ENCODE measurements at places on chromosomes 16 and 17.
A peak's percentile ranks its signal among the peaks of the same experiment; 100 is the strongest.

DNA sequence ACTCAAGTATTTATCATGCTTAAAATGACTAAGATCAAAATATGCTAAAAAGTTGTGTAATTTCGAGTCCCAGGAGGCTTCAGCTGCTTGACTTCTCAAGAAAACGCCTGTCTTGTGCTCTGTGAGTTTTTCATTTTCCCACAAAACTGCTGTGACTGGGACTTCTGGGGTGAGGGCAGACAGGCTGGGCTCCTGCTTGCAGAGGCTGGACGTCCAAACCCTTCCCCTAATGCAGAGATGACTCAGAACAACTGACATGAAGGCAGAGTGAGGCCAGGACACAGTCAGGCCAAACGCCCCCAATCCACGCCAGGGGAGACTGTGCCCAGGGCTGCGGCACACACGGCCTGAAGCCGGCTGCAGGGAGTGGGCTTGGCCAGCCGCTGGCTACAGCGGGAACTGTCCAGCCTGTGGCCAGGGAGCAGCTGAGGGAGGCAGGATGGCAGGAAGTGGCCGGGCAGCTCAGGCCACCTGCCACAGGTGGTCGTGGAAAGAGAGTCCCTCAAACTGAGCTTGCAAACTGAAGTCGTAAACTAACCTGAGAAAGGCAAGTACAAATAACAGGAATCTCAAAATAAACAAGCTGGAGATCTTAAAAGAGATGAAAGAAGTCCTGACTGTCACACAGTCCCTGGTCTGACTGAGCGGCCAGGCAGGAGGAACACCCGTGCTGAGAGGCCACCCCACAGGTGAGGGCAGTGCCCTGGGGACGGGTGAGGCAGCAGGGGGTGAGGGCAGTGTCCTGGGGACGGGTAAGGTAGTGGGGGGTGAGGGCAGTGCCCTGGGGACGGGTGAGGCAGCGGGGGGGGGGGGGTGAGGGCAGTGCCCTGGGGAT, 21.3 kb upstream of the HEXD start:
- DNase-seq: no peak

DNA sequence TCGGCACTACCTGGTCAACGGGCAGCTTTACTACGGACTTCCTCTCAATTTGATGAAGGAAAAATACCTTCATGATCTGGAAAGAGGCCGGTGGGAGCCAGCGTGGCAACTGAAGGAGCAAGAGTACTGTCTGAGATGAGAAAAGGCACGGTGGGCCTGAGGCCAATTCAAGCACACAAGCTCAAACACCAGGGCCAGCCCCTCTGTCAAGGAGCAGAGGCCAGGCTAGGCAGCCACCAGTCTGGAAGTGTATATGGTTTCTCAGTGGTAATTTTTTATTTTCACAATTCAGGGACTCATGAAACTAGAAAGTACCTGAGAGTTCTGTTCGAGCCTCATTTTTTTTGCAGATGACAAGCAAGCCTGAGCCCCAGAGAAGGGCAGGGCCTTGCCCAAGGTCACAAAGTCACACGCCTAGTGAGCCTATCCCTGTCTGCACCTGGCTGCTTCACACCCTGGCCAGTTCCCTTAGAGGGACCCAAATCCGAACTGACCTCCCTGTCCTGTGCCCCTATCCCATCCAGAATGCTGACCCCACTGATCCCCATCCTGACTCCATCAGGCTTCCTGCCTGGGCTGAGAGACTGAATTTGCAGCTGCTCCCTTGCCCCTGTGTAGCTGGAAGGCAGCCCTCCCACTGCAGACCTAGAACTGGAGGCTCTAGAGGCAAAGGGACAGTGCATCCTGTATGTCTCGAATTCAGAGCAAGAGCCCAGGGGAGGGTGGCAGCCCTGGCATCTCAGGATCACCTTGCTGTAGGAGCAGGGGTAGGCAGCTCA, 4.8 kb upstream of the TBX2 start:
- DNase-seq: no peak

- peak; percentile 34 for DNase-seq
These were observed 178.3 kb downstream of the PRKCB start for GRCh38 chr16:24013864-24014645.

DNA sequence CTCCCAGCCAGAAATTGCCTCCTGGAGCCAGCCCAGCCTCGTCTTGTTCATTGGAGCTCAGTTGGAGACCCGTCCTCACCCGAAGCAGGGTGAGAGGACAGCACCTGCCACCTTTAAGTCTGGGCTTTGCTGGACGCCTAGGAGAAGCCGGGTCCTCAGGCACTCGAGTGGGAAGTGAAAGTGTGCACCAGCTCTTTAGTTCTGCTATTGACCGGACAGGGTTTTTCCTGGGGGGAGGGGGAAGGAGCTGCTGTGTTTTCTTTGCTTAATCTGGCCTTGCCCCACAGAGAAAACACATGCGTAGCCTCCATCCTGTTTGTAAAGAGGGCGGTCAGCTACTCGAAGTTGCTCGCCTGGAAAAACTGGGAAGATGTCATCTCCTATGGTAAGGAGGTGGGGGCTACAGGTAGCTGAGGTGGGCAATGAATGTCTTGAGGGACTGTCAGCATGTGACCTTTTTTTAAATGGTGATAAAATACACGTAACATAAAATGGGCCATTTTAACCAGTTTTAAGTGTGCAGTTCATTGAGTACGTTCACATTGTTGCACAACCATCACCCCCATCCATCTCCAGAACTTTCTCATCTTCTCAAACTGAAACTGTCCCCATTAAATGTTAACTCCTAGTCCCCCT, 34.4 kb downstream of the CMIP start:
- DNase-seq: no peak

DNA sequence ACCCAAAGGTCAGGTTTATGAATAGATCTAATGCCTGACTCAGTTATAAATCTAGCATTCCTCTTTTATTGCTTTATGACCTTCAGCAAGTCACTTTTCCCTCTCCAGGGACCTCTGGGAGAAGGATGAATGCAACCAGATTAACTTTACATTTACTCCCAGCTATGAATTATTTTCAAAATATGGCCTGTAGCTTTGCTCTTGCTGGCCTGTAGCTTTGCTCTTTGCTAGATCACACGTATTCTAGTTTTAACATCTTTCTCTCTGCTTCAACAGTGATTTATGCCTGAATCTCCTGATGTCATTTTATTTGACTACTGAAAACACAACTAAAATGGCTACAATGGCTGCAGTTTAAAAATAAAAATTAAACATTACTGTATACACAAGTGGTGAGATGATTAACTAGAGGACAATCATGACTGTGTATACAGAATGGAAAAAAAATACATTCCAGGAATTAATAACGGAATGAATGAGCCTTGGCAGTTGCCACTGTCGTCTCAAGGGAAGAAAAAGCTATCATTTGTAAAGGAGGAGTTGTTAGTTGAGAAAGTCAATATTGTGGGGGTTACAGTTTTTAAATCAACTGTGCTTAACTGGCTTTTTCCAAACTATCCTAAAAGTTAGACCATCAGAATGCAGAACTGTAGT, 434.5 kb upstream of the GOT2 start:
- no peak for DNase-seq

DNA sequence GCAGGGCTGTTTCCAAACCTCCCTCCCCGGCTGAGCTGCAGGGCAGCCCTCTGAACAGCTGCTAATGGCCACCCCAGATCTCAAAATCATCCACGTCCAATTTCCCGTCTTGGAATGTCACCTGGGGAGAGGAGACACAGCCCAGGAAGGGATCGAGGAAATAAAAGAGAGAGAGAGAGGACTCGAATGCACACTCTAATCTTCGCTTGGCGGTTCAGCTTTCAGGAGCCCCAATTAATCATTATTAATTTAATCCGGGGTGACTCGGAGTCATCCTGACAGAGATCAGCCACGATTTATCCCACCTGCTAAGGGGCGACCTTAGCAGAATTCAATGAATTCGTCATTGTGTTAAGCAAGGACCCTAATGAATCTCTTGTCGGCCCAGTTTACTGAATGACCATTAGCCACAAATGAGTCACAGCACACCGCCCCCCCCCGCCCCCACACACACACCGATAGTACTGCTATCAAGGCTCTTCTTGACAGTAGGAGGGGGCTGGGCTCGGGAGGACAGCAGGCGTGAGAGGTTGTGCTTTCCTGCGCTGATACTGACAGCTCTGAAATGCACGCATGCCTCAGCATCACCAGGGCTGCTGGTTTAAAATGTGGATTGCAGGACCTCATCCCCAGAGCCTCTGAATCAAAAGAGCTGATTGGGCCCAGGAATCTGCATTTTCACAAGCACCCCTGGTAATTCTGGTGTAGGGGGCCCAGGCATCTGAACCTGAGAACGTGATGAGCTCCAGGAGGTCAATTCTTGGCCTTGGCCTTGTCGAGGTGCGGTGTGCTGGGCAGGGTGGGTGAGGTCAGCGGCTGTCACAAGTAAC, 190.0 kb upstream of the CIBAR2 start:
- no peak for DNase-seq

DNA sequence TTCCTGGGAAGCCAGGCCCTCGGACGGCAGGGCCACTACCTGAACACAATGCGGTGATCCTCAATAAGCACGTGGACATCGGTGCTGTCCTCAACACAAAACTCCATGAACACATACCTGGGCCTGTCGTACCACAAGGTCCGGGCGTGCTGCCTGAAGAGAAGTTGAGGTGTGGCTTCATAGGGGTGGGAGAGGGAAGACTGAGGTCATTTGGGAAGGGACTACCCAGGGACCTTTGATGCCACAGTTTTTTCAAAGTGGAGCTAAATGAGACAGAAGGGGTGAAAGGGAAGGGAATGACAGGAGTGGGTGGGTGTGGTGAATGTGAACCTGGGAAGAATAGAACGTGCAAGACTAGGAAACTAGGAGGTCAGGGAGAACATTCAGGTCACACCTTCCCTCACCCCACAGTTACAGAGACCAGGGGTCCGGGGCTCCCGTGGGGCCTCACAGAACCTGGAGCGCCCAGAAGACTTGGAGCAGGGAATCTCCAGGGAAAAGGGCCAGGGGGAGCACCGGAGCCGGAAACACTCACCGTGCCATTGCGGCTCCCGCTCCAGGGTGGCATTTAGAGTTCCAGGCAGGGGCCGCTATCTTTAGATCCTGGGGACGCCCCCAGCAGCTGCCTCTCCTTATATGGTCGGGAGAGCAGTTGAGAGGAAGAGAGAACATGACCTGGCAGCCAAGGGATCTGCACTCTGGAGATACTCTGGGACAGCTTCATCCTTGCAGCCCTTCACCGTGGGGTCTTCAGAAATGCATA, at the start of gene PTGES3L:
PTGES3L (minus strand) TSS at position 570 of the 763 bp plus-strand sequence; CDS start at position 543, 27 bp downstream.
- DNase-seq: no peak

DNA sequence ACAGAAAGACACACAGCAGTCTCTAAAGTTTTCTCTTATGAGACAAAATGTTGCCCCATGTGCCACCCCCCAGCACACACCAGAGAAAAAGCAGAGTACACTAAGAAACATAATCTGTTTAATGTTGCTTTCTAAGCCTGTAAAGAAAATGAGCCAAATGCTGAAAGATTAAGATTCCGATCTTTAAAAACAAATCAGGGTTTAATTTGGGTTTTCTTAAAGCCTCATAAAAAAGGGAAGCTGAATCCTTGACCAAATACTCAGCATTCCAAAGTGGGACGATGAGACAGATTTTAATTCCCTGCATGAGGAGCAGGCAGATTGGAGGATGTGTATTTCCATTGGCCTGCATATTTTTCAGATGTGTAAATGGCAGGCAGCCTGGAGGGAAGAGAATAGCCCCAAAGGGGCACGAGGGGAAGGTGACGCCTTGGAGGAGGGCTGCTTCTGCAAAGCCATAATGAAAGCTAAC, 118.4 kb downstream of the COPRS start:
- no peak for DNase-seq

GRCh38 chr16:70700101-70701020, 14.5 kb upstream of the MTSS2 start:
- DNase-seq: no peak

DNA sequence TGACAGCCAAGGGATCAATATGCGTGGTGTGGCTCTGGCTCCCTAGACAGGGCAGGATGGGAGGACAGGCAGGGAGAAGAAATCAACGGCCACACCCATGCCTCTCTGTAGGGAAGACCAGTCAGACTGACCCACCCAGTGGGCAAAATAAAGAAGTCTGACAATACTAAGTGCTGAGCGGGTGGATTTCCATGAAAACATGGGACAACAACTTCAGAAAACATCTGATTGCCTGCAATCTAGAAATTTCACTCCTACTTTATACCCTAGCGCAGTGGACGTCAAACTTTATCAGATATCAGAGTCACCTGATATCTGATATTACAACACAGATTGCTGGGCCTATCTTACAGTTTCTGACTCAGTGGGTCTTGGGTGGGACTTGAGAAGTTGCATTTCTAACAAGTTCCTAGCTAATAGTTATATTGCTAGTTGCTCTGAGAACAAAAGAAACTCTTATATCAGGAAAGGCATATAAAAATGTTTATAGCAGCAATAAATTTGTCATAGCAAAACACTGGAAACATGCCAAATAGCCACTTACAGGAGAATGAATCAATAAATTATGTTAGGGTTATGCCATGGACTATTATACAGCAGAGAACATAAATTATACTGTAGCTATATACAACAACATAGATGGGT, 38.4 kb downstream of the C17orf67 start:
- DNase-seq: no peak

DNA sequence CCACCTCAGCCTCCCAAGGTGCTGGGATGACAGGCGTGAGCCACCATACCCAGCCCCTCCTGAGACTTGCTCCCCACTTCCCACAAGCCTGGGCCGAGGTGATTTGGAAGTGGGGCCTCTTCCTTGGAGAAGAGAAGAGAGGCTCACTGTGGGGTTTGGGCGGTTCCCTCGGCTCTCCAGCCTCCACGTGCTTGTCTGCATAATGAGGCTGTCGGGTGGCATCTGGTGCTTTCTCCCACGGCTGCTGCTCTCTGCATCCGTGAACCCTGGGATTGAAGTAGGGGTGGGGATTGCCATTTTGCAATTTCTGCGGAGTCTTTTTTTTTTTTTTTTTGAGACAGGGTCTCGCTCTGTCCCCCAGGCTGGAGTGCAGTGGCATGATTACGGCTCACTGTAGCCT, 101.4 kb downstream of the RAP1GAP2 start:
- DNase-seq: no peak

DNA sequence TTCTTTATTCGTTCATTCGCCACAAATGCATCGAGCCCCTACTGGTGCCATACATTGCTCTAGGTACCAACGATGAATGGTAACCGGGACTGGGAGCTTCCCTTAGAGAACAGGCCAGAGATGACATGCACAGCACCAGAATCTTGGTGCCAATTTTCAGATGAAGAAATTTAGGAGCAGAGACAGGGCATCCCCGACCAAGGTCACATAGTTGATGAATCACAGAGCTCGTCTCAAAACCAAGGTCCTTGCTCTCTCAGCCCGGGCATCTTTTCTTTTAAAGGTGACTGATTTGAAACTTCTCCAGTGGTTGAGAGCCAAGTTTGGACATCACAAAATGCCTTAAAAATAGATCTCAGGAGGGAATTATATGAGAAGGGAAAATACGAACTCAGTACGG, 73.2 kb upstream of the C16orf82 start:
- no peak for DNase-seq

DNA sequence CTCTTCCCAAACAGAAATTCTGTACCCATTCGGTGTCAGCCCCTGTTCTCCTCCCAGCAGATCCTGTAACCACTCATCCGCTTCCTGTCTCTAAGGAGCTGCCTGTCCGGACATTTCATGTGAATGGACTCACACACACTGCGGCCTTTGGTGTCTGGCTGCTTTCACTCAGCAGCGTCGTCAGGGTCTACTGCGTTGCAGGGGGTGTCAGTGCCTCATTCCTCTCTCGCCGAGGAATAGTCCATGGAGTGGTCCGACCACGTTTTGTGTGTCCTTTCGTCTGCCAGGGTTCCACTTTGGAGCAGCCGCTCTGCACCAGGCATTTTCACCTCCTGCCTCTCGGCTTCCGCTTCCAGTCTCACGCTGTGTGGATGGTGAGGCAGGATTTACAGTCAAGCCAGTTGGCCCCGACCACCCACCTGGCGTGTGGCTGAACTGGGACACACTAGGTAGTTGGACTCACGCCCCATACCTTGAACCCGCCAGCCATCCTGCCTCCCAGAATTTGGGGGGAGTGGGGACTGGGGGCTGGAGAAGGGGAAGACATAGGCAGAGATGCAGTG, 188.2 kb upstream of the CIBAR2 start:
- DNase-seq: no peak

Measured in stimulated activated CD4-positive, alpha-beta T cell treated with anti-CD3 and anti-CD28 coated beads, Interleukin-1b, Interleukin-23, amount 100 ng/mL, for 24 hours (primary cell).